Stimulated activated CD8-positive, alpha-beta memory T cell treated with anti-CD3 and anti-CD28 coated beads, Interleukin-12 subunit alpha, Interleukin-12 subunit beta, amount 100 ng/mL, for 4 hours (primary cell): ENCODE measurements at places on chromosomes 7 and 10.

- DNase-seq, result no peak
Measured at GRCh38 chr7:20401861-20402746, 71.4 kb downstream of the ITGB8 start.

GRCh38 chr10:98041352-98042043, 11.1 kb upstream of the CRTAC1 start:
- DNase-seq, result no peak

GRCh38 chr7:25481891-25482290, 253.6 kb upstream of the NPVF start:
- no peak for DNase-seq

GRCh38 chr10:74293686-74294371, 142.8 kb downstream of the ADK start:
- no peak for DNase-seq

DNA sequence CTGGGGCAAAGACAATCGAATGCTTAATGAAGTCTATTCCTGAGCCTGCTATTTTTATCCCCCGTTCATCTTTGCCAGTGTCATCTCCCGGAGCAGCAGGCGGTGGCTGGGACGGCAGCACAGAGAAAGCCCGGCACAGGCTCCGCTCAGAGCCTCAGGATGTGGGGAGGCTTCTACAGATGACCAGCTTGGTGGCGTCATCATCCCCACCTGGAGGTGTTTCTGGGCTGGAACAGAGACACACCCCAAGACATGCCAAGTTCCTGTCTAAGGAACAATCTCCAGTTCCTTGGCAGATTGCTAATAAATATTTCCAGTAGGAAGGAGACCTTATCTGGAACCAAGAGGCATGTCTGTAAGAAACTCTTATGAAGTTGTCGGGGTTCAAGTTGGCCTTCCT, 552.4 kb upstream of the MGMT start:
- DNase-seq, result no peak

DNA sequence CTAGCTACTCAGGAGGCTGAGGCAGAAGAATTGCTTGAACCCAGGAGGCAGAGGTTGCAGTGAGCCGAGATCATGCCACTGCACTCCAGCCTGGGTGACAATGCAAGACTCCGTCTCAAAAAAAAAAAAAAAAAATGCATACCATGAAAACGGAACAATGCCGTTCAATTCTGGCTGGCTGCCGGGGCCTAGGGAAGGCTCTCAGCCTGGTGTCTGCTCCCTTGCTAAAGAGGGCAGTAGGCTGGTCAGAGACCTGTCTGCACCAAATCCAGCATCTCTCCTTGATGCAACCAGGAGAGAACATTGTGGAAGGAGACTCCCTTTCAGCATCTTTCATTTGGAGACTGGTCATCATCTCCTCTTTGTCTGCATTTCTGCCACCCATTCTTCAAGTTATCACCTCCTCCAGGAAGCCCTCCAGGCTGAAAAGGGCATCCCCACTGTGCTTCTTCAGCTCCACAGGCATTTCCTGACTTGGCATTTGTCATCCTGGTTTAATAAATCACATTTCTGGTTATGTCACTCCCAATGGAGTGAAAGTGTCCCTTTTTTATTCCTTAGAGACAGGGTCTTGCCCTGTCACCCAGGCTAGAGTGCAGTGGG, 24.7 kb downstream of the MYL10 start:
- no peak for DNase-seq

GRCh38 chr10:71241114-71241829, 28.9 kb downstream of the UNC5B start:
- no peak for DNase-seq

- DNase-seq, result no peak
Measured at GRCh38 chr7:141928845-141929195, 12.6 kb downstream of the OR9A4 start.

DNA sequence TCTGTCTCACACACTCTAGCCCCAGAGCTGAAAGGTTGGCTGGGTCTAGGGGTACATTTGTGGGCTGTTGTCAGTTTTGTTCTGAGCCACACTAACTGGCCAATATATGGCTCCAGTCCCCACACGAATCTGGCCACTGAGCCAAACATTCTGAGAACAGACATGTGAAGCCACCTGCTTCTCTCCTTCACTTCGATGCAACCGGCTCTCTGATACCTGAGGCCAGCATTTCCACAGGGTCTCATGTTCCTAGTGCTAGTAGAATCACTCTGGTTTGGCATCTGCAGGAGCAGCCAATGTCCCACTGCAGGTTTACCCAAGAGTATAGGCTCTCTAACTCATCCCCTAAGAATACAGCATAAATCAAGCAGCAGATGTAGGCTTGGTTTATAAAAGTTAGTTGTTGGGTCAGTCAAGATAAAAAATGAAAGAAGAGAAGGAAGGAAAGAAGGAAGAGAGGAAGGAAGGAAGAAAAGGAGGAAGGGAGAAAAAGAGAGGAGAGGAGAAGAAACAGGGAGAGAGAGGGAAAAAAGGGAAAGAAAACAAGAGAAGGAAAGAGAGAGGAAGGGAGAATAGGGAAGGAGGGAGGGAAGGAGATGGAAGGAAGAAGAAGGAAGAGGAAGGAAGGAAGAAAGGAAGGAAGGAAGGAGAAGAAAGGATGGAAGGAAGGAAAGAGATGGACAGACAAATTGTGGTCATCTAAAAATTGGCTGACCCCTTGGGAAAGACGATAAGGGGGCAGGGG, 75.1 kb downstream of the STRA8 start:
- no peak for DNase-seq

DNA sequence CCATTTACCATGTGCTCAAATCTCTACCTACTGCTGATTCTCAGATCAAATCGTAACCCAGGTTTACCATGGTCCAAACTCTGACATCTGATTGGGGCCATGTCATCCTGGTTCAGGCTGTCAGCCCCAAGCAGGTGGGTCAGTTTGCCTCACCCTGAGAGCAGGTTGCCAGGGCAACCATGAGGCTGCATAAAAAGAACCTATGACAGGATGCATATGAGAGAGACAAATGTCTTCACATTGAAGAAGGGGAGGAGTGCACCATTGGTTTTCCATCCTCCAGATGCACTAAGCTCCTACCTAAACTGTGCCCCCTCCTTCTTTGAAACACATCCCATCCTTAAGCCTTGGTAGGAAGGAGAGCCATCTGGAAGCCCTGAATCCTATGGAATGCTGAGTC, 10.2 kb downstream of the PRSS1 start:
- no peak for DNase-seq

- no peak for DNase-seq
Measured at GRCh38 chr7:100547872-100548271, 8.9 kb downstream of the AGFG2 start.

GRCh38 chr10:54800741-54801421, at the start of gene PCDH15:
Gene PCDH15 (minus strand): TSS chr10:54801231. CDS start chr10:54664262, 136,969 bp downstream.
- DNase-seq, result no peak

GRCh38 chr7:1553512-1554210, 2.3 kb downstream of the TMEM184A start:
- DNase-seq, result no peak

GRCh38 chr10:77700086-77700485, 62.5 kb upstream of the KCNMA1 start:
- no peak for DNase-seq

DNA sequence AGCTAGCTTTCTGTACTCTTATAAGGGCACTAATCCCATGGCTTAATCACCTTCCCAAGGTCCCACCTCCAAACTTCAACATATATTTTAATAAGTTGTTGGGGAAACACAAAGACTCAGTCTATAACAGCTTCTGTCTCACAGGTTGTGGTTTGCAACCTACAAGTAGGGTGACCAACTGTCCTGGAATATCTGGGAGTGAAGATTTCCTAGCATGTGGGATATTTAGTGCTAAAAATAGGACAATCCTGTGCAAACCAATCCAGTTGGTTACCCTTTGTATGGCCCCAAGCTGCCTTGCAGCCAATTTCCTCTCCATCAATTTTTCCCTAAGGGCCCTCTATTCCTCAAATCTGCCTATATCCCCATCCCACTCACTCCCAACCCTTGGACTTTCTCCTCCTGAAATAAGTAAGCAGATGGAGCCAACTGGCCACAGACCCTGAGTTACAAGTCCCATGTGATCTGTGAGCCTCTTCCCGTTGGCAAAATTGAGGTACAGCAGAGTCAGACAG, 82.3 kb downstream of the FAM13C start:
- no peak for DNase-seq

GRCh38 chr7:97025983-97026714, 1.5 kb upstream of the DLX5 start:
- DNase-seq, result no peak

- no peak for DNase-seq
Measured at GRCh38 chr10:72611783-72612182, 14.1 kb downstream of the MICU1 start.

DNA sequence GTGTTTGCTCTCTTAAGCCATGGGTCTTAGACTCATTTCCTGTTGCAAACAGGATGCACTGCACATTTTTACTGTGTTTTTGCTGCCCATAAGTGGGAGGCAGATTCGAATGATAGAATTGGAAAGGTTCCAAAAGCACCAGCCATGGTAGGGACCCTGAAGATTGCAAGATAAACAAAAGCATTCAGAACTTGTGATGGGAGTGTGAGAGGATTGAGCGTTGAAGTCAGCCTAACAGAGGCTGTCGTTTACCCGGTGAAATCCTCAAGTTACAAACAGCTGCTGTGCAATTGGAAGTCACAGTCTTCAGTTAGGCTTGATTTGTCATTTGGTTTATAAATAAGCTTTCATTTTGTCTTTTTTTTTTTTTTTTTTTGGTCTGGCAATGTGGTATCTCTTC, 192.7 kb upstream of the MKI67 start:
- no peak for DNase-seq

- DNase-seq, result no peak
Measured at GRCh38 chr7:155224116-155224811, 73.4 kb upstream of the INSIG1 start.

- no peak for DNase-seq
Measured at GRCh38 chr7:211715-212058, 19.3 kb downstream of the FAM20C start.

DNA sequence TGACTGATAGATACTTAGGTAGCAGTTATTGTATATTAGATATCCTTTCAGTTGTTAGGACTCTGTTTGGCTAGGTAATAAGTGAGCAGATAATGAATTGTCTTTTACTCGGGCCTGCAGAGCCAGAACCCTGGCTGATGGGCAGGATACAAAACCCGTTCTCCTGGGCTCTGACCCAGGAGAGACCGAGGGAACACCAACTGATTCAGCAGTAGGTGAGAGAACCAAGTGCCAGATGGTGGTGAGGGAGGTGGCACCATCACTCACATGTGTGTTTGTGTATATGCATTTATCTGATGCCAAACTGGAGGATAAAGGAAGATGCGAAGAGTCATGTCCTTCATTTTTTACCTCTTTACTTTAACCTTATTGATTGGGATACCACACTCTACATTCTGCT, 115.7 kb upstream of the SAMD8 start:
- no peak for DNase-seq

GRCh38 chr7:73822319-73823173, 8.2 kb upstream of the CLDN4 start:
- no peak for DNase-seq

GRCh38 chr7:143288836-143289235, 685 bp downstream of the CASP2 start:
- DNase-seq, result no peak

GRCh38 chr7:117759950-117760640, 113.1 kb downstream of the CTTNBP2 start:
- DNase-seq, result no peak

DNA sequence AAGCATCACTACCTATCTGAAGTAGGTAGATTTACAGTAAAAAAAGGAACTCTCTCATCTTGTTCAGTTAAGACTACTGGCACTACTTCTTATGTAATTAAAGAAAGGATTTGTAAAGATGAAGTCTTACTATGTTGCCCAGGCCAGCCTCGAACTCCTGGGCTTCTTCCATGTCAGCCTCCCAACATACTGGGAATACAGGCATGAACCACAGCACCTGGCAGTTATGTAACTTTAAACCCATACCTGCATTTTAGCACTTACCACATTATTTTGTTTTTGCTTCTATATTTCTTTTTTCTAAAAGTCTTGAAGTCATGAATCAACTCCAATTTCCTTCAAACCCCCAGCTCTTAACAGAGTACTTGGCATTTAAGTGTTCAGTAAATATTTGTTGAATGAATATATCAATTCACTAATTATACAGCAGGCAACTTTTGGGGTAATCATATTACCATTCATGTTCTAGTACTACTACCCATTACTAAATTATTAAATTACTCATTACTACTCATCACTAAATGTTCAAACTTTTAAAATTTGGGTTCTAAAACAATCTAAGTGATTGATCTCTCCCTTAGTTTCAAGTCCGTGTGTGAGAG, 31.6 kb upstream of the CCDC71L start:
- DNase-seq, result no peak

DNA sequence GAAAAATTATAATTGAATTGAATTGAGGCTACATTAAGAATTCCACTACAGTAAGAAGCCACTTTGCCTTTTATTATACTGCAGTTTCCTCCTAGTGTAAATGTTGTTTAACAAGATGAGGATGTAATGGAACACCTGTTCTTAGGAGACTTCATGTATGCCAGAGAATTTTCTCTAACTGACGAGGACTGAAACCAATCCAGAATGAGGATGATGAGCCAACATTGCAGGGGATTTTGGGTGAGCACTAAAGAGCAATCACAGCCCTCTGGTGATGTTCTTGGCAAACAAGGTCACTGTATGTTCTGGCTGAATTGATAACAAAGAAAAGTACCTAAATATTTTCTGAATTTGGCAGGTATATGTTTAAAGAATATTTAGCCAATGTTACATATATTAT, 60.9 kb downstream of the RELN start:
- no peak for DNase-seq

DNA sequence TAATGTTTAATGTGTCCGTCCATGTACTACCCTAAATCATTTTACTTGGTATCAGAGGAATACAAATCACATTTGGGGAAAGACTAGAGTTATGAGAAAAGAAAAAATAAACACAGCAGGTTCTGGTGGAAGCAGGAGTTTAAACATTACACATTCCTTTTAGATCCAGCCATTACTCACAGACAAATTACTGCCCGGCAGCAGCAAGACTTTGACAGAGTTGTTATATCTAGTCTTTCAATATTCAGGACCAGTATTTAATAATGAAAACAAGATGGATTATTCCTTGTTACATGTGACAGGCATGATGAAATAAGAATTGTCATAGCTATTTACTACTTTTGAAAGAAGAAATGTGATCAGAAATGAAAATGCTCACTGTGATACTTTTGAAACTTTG, 131.8 kb upstream of the GNAI1 start:
- no peak for DNase-seq

DNA sequence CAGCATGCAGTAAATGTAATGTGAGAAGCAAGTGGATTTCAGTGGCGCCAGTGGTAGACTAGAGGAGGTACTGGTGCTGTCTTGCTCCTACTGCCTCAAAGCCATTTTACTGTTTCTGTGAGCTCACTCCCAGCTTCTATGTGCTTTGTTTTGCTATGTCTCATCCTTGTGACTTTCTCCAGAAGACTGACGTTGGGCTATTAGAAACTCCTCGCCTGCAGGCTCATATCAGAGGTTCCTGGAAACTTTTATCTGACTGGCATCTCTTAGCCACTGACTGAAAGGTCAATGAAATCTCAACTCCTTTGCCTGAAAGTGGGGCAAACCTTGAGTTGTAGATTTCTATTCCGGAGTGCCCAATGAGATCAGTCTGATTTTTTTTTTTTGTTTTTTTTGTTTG, 66.4 kb upstream of the SORCS1 start:
- no peak for DNase-seq
